Sigmoid colon (tissue), 7 donors: ENCODE measurements at places on chromosomes 2 and 18.

- no peak overlapping the region for H3K27ac ChIP-seq
- DNase-seq = no peak
- no peaks in the 10 kb centered on the region for H3K4me1 ChIP-seq
- H3K4me3 ChIP-seq = no peak overlapping the region
- no peaks in the 10 kb centered on the region for H3K36me3 ChIP-seq
These were observed 212.0 kb upstream of the NABP1 start for GRCh38 chr2:191465766-191466420.

DNA sequence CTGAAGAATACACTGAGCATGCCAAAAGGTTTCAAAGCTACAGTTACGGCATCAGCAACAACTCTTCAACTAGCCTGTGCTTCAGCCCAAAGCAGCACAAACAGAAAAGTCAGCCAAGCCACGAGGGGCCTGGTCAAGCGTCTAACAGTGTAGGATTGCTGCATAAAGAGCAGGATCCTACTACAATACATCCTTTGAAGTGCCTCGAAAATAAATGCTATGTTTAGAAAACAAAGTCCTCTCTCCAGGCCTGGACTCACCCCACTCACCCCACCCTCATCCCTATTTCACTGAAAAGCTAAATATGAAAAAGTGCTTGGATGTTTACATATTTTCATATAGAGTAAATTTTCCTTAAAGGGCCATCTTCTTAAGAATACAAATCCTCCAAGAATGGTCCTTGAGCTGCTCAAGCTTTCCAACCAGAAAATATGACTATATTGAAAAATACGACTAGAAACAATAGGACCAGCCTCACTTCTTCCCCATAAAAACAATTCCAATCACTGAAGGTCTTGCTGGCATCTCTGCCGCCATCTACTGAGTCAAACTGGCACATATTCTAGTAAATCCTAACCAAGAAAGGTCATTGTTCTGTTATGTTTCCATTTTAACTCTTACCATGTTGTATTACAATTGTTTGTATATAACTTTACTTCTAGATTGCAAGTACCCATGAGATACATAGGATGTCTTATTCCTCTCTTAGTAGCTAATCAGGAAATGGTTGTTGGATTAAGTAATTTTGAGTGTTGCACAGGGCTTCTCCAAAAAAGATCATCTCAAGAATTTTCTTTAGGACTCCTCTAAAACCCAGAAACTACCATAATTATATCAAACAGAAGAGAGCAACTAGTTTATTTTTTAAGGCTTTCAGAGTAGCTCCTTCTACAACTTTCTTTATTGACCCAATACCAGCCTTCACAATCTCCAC is 63.6 kb downstream of the CLHC1 start:
- H3K36me3 ChIP-seq = no peaks in the 10 kb centered on the region
- peak overlapping the region; percentile 77 for H3K27ac ChIP-seq
- H3K27me3 ChIP-seq = no peaks in the 10 kb centered on the region
- H3K4me3 ChIP-seq = no peak overlapping the region
- peaks cover 21% of the 10 kb centered on the region for H3K4me1 ChIP-seq
- peak; percentile 85 for DNase-seq

- H3K4me1 ChIP-seq = peaks cover 44% of the 10 kb centered on the region
- no peaks in the 10 kb centered on the region for H3K36me3 ChIP-seq
- DNase-seq = no peak
- H3K4me3 ChIP-seq = peak overlapping the region; percentile 63
- H3K27me3 ChIP-seq = no peaks in the 10 kb centered on the region
- H3K27ac ChIP-seq = peak overlapping the region; percentile 86
These were observed 533 bp downstream of the HPCAL1 start for GRCh38 chr2:10303181-10303693.

- H3K4me3 ChIP-seq = no peak overlapping the region
- H3K27ac ChIP-seq = no peak overlapping the region
- no peak for DNase-seq
- H3K4me1 ChIP-seq = no peaks in the 10 kb centered on the region
- no peaks in the 10 kb centered on the region for H3K36me3 ChIP-seq
- no peaks in the 10 kb centered on the region for H3K27me3 ChIP-seq
These were observed 37.3 kb downstream of the CAPN13 start for GRCh38 chr2:30769891-30770462.

GRCh38 chr2:160647967-160648685 is 154.5 kb upstream of the RBMS1 start:
- no peak overlapping the region for H3K27ac ChIP-seq
- H3K4me1 ChIP-seq = peaks cover 7% of the 10 kb centered on the region
- no peaks in the 10 kb centered on the region for H3K36me3 ChIP-seq
- DNase-seq = no peak
- H3K4me3 ChIP-seq = no peak overlapping the region
- H3K27me3 ChIP-seq = no peaks in the 10 kb centered on the region

DNA sequence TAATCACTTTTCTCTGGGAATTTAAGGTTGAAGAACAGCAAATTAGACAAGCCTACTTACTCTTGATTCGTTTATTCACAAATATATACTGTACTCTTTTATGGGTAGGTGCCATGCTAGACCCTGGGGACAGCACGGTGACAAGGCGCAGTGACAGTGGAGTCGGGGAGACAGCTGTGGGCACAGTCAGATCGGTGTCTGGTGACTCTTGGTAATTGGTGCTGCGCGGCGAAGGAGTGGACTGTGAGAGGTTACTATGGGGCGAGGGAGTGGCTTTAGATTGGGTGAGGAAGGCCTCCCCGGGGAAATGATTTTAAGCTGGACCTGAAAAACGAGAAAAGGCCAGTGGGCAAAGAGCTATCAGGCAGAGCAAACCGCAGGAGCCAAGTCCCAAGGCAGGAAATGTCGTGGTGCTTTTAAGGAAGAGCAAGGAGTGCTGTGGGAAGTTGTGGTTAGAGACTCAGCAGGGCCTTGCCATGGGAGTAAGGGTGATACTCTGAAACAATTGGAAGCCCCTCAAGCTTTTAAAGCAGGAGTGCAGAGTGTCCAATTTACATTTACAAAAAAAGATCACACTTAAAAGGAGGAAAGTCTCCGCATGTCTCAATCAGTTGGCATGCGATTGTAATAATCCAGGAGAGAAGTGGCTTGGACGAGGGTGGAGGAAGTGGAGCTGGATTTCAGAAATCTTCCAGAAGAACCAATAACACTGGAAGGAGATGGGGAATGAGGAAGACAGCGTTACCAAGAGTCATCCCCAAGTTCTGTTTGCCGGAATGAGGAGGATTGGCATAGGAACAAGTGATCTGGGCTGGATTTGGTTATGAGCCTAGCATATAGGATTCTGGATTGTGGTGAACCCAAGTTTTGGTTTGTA is 36.1 kb upstream of the TXNDC2 start:
- H3K27ac ChIP-seq = peak overlapping the region; percentile 63
- H3K27me3 ChIP-seq = no peaks in the 10 kb centered on the region
- peaks cover 8% of the 10 kb centered on the region for H3K36me3 ChIP-seq
- H3K4me3 ChIP-seq = no peak overlapping the region
- H3K4me1 ChIP-seq = peaks cover 49% of the 10 kb centered on the region
